Cerebellar nuclear complex (tissue), 1 donor: ENCODE measurements at places on chromosomes 1 and 21.
A peak's percentile ranks its signal among the peaks of the same experiment; 100 is the strongest.

- DNase-seq: no peak
These were observed 6.6 kb upstream of the ZNF669 start for GRCh38 chr1:247110627-247111258.

DNA sequence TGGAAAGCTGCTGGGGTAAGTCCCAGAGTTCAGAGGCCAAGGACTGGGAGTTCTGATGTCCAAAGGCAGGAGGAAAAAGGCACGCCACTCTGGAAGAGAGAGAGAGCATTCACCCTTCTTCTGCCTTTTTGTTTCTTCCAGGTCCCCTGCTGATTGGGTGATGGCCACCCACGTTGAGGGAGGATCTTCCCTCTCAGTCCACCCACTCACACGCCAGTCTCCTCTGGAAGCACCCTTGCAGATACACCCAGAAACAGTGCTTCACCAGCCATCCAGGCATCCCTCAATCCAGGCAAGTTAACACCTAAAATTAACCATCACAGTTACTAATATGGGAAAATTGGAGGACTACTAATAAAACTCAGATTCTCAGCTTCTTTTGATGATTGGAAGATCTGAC is 66.1 kb upstream of the PARP1 start:
- DNase-seq: no peak

- DNase-seq: no peak
These were observed 7.9 kb upstream of the SMIM12 start for GRCh38 chr1:34867415-34867814.

GRCh38 chr1:33010932-33011731 is 25.6 kb downstream of the AK2 start:
- DNase-seq: peak; percentile 54

- DNase-seq: no peak
These were observed 2.3 kb downstream of the DENND4B start for GRCh38 chr1:153944005-153944826.

- no peak for DNase-seq
These were observed 304.7 kb upstream of the USP25 start for GRCh38 chr21:15425049-15425448.

DNA sequence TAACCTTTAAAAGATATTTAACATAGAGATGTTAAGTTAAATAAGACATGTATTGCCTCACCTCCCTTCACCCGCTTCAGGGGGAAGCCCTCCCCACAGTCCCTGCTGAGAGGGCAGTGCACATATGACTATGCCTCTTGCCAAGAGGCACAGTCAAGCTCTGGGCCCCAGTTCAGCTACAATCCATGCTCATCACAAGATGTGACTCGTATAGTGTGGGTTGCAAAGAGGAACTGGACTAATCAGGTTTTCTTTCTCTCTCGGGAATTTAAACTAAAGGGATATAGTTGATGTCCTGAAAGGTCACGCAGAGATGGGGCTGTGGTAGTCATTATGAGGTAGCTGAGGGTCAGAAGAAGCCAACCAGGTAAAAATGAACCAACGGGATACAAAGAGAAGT is 35.6 kb downstream of the LYST start:
- peak; percentile 31 for DNase-seq

- no peak for DNase-seq
These were observed 9.5 kb upstream of the DMRTB1 start for GRCh38 chr1:53449693-53450092.

- DNase-seq: no peak
These were observed 76.4 kb downstream of the GLUL start for GRCh38 chr1:182315167-182315556.

DNA sequence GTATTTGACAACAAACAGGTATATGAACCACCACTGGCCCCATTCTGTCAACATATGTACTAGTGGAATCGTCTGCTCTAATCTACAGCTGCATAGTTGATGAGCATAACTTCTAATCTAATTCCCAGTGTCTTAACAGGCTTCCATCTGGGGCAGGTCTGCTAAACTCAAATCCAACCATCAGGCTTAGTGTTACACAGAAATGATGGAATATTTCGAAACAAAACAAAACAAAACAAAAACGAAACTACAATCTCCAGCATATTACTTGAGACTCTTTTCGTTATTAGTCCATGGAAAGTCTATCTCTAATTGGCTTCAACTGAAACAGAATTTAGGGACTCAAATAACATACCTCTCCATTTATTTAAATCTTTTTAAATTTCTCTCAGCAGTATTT is 37.6 kb downstream of the DIPK1A start:
- no peak for DNase-seq

DNA sequence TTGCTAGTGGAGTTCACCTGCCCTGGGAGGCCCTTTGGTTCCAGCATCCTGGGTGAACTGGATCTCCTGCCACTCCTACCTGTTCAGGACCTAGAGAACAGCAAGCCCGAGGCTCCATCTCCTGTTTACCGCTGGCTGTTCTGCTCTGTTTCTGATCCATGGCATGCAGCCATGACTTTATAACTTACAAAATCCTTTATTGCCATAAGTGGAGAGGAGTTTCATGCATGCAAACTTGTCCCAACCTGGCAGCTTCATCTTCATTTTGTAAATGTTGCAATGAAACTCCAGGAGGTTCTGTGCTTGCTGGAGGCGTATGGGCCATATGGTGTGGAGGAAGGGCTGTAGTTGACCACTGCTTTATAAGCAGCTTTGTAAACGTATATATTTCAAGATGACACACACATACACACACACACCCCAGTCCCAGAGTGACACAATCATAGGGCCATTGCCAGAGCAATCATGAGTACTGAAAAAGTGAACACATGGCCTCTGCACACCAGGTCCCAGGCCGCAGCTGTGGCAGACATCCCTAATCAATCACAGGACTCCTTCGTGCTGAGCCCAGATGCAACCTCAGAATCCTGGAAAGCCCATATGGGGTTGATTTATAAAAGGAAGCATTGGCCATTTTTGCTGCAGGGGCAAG is 69.0 kb downstream of the UBIAD1 start:
- DNase-seq: no peak

DNA sequence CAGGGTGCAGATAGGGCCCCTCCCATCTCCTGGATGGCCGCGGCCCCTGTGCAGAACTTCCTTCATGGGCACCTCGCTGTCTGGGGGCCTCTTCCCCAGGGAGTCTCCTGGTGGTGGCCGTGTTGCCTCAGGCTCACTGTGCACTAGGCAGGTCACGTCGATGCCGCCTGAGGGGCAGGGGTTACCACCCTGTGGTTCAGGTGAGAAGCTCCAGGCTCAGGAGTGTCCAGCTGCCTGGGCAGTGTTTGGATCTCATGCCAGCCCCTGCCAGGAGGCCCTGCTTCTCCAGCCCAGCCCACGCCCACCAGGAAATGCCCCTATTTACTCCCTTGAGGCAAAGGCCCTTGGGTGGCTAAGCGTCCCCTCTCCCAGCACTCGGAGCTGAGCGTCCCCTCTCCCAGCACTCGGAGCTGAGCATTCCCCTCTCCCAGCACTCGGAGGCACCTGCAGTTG is 2.1 kb downstream of the ITGB2 start:
- no peak for DNase-seq

GRCh38 chr21:46605767-46606426 is 1.0 kb upstream of the S100B start:
- DNase-seq: no peak

- DNase-seq: no peak
These were observed 234.9 kb downstream of the RHOU start for GRCh38 chr1:228969953-228970800.

DNA sequence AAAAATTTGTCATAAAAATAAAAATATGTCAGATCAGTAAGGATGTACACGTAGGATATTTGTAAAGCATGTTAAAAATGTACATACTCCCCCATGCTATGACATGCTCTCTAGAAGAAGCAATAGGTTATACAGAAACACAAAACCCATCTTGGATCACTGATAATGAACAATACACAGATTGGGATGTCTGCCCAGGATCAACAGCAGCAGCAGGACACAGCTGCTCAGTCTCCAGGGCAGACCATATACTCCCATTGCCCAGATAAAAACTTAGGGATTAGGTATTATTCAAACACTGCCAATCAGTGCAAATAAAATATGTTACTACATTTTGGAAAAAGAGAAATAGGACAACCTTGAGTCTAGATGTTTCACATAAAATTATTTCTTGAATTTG is 39.0 kb downstream of the DAB1 start:
- DNase-seq: no peak

GRCh38 chr21:33015096-33015495 is 10.6 kb upstream of the OLIG2 start:
- DNase-seq: no peak

- DNase-seq: no peak
These were observed 84.3 kb downstream of the PIK3CD start for GRCh38 chr1:9735800-9736199.

DNA sequence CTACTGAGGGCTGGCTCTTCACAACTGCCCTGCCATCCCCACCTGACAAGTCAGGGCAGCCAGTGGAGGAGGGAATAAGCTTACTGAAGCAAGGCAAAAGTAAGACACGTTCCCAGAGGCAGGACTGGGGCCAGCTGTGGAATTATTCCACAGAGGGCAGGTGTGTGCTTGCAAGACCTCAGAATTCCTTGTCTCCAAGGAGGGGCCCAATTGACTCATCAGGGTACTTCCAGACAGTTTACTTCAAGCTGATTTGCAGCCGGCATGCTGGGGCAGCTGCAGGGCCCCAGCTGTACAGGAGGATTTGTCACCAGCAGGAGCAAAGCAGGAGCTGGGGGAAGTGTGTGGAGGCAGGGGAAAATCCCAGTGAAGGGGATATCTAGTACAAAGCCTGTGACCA is 167.5 kb upstream of the CAMK1G start:
- no peak for DNase-seq

DNA sequence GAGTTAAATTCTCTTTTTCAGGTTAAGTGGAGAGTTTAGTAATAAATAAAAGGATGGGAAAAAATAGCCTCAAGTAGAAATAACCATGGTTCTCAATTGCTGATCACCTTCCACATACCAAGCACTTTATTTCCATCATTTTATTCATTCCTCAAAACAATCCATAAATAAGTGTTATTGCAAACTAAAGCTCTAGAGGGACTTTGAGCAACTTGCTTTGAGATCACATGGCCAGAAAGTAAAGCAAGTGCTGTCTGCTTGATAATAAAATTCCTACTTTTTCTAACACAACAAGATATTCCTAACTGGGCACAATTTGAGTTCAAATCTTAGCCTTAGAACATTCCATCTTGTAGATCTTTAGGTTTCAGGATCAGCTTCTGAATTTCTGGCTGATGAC is 97.1 kb upstream of the C1orf87 start:
- DNase-seq: no peak

- no peak for DNase-seq
These were observed 41.8 kb upstream of the TTC22 start for GRCh38 chr1:54842963-54843362.

- no peak for DNase-seq
These were observed 60.6 kb downstream of the LYST start for GRCh38 chr1:235806123-235806522.

DNA sequence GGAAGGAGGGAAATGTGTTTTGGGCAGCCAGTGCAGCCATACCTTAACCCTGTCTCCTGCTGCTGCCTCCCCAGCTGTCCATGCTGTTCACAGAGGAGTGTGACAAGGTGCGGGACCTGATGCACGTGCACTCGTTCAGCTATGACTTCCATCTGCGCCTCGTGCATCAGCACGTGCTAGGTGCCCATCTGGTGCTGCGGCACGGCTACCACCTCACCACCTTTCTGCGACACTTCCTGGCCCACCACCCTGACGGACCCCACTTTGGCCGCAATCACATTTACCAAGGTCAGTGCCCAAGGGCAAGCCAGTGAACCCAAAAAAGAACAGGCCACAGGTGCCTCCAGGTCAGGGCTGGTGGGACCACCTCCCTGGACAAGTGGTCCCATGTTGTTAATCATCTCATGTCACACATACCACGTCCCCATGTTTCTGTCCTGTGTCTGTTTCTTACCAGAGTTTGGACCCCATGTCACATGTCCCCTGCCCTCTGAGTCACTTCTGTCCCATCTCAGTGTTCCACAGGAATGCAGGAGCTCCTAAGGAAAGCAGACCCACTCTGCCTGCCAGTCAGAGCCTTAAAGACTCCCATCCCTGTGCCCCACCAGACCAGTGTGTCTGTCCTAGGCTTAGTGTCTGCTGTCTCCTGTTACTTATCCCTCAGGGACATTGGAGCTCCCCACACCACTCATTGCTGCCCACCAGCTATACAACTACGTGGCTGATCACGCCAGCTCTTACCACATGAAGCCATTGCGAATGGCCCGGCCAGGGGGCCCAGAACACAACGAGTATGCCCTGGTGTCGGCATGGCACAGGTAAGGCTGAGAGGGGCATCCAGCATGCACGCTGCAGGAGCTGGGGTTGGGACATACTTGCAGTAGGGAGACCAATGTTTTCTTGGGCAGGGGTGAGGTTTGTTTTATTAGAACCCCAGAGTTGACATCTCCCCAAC is 6.6 kb downstream of the HYI start:
- no peak for DNase-seq

DNA sequence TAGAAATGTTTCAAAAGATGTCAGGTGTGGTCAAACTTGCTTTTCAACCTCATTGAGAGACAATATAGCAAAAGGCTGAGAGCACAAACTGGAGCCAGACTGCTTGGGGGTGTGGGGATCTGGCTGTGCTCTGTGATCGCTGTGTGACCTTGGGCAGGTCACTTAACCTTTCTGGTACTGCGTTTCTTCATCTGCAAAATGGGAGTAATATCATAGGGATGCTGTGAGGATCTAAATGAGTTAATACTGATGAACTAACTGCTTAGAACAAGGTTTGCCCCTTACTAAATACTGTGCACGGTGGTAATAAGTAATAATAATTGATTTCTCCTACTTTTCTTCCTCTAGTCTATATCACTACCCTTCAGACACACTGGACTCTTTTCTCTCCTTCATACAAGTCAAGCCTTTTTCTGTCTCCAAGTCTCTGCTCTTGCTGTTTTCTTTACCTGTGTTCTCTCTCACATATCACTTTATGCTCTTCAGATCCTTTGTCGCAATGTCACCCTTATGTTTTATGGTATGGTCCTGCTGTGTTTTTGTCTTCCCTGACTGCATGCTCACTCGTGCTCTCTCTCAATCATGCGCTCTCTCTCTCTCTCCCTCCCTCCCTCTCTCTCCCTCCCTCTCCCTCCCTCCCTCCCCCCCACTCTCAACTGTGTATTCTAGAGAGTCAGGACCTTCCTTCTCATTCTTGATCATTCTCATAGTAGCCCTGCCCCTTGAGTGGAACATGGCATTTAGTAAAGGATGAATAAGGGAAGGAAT is 3.3 kb downstream of the MGST3 start:
- no peak for DNase-seq

DNA sequence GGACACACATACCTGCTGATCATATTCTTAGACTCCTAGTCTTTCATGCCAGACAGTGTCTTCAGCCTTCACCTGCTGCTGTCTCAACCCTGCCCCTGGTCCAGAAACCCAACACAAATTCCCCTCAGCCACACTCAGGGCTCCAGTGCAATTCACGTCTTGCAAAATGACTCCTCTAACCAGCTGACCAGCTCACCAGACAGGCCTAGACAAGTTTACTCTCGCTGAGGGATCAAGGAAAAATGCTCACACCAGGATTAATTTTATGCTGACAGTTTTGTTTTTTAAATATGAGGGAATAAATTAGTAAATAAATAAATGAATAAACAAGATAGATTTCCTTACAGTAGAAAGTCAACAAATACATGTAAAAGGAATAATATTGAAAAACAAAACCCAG is 28.5 kb downstream of the CCDC185 start:
- no peak for DNase-seq

GRCh38 chr1:117060441-117061317 is 553 bp downstream of the TTF2 start:
- DNase-seq: no peak
